Activated CD4-positive, alpha-beta memory T cell treated with anti-CD3 and anti-CD28 coated beads, Interleukin-2, amount 10 ng/mL, durations not matched to agents 7 days and 5 days (primary cell): ENCODE measurements at places on chromosomes 6 and 20.
A peak's percentile ranks its signal among the peaks of the same experiment; 100 is the strongest.

DNA sequence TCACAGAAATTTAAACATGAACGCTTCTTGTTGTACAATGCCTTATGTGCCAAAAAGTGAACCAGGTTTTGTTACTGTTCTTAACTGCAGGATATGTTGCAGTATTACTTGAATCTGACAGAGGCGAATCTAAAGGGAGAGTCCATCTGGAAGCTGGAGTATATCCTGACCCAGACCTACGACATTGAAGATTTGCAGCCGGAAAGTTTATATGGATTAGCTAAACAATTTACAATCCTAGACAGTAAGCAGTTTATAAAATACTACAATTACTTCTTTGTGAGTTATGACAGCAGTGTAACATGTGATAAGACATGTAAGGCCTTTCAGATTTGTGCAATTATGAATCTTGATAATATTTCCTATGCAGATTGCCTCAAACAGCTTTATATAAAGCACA lies 19.9 kb downstream of the SMPDL3A start:
- H3K4me3 ChIP-seq, result no peak overlapping the region
- H3K27me3 ChIP-seq, result no peaks in the 10 kb centered on the region
- H3K36me3 ChIP-seq, result no peaks in the 10 kb centered on the region
- no peak overlapping the region for H3K27ac ChIP-seq
- no peak for DNase-seq
- no peaks in the 10 kb centered on the region for H3K4me1 ChIP-seq

DNA sequence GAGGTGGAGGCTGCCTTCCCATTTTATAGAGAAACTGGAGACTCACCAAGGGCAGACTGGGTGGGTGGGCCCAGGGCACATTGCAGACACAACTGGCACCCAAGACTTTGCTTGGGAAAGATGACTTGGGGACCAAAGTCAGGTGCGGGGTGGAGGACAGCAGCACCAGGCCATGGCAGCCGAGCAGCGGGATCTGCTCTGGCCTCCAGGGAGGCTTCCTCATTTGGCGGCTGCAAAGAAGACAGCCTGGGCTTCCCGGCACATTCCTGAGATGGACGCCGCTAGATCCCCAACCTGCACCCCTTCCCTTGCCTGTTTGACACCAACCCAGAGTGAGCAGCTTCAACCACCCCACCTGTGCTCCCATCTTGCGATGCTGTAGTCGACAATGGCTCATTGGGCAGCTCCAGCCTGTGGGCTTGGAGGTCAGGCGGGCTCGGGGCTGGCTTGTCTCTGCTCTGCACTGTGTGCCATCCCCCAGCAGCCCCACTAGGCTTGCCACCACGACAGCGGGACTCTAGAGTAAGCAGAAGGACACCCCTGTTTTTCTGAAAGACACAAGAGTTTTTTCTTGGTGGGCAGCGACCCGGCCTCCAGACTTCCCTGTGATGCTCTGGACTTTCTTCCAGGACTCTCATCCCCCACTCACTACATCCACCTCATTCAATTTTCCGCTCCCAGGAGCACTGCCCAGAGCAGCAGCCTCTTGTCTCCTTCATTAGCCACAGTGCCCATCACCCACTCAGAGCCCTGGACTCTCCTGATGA lies 184.9 kb upstream of the CST7 start:
- H3K36me3 ChIP-seq, result no peaks in the 10 kb centered on the region
- no peak for DNase-seq
- H3K4me3 ChIP-seq, result no peak overlapping the region
- H3K4me1 ChIP-seq, result no peaks in the 10 kb centered on the region
- peaks cover 14% of the 10 kb centered on the region for H3K27me3 ChIP-seq

- H3K36me3 ChIP-seq, result no peaks in the 10 kb centered on the region
- DNase-seq, result no peak
- H3K27ac ChIP-seq, result no peak overlapping the region
- no peaks in the 10 kb centered on the region for H3K27me3 ChIP-seq
These were observed 31.2 kb upstream of the SHLD1 start for GRCh38 chr20:5718896-5719595.

DNA sequence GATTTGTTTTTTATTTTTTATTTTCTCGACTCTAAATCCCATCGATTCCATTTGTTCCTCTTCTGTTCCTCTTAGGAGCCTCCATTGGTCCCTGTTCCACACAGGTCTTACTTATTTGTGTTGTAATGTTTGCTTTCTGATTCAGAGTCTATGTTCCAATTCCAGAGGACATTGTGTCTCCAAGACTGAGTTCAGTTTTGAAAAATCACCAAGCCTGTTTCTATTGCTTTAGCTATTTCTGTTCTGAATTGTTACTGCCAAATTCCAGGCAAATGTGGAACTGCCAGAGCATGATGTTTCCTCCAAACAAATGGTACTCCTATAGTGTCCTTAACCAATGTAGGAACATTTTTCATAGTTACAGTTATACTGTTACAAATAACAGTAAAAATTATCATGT lies 270.9 kb upstream of the SPTLC3 start:
- no peaks in the 10 kb centered on the region for H3K27me3 ChIP-seq
- no peaks in the 10 kb centered on the region for H3K36me3 ChIP-seq
- DNase-seq, result no peak
- no peaks in the 10 kb centered on the region for H3K4me1 ChIP-seq

- no peak overlapping the region for H3K27ac ChIP-seq
- no peak for DNase-seq
- H3K4me3 ChIP-seq, result no peak overlapping the region
- H3K36me3 ChIP-seq, result no peaks in the 10 kb centered on the region
These were observed 184.4 kb downstream of the MEI4 start for GRCh38 chr6:77837034-77837784.

- no peaks in the 10 kb centered on the region for H3K27me3 ChIP-seq
- DNase-seq, result no peak
- peaks cover 35% of the 10 kb centered on the region for H3K36me3 ChIP-seq
- H3K4me3 ChIP-seq, result no peak overlapping the region
- peaks cover 19% of the 10 kb centered on the region for H3K4me1 ChIP-seq
- H3K27ac ChIP-seq, result peak overlapping the region; percentile 8
These were observed 118.9 kb upstream of the SMLR1 start for GRCh38 chr6:130708338-130708737.

DNA sequence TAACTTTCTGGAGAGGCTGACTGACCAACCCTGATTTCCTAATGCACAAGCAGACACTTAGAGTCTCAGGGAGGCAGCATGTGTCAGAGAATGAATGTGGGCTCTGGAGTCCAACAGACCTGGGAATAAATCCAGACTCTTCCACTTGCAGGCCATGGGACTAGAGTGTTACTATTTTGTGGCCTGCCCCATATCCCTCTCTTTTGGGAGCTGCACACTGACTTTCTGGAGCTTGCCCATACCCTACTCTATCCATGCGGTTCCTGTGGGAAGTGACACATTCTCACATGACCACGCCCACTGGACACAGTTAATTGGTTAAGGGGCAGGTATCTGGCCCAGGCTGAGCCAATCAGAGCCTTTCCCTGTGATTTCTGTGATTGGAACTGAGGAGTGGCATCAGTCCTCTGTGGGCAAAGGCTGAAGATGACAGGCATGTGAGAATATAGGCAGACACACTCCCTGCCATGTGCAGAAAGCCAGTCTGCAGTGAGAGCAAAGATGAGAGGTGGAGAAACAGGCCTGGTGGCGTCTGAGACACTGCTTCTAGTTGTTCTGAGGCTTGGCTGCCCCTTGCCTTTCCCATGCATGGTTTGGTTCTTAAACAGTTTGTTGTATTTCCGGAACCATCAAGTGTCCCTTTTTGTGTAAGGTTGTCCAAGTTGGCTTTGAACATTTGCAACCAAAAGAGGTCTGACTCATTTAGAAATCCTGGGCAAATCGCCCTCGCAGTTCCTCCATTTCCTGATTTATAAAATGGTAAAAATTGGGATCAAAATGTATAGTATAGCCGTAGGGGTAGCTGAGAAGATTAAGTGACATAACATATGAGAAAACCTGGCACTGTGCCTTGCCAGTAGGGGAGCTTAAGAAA lies 125.6 kb downstream of the CDC5L start:
- H3K27me3 ChIP-seq, result peaks cover 18% of the 10 kb centered on the region
- no peak overlapping the region for H3K4me3 ChIP-seq
- DNase-seq, result no peak
- no peak overlapping the region for H3K27ac ChIP-seq

DNA sequence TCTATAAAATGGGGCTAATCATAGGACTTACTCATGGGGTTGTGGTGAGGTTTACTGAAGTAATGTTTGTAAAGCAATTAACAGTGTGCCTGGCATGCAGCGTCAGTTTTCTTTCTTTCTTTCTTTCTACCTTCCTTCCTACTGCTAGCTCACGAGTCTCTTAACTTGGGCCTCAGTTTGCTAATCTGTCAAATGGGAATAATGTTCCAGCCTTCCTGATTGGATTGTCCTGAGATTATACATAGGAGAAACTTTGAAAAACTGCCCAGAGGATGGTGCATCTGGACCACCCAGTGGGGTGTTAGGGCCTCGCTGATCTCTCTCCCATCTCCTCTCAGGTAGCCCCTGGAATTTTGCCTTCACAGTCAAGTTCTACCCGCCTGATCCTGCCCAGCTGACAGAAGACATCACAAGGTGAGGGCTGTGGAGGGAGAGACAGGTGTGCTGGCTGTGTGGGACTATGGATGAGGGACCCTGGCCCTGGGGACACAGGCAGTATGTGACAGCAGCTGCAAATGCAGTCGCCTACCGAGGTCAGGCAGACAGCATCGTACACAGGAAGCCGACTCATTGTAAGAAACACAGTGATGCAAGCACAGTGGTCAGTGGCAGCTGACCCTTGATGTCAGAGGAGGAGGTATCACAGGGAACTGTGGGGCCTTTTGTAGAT lies 27.5 kb downstream of the EPB41L1 start:
- no peaks in the 10 kb centered on the region for H3K4me1 ChIP-seq
- H3K27me3 ChIP-seq, result no peaks in the 10 kb centered on the region
- H3K27ac ChIP-seq, result no peak overlapping the region
- H3K36me3 ChIP-seq, result no peaks in the 10 kb centered on the region
